ENCODE measurements at places on chromosomes 6 and 20.

GRCh38 chr6:154432533-154433476, 76.2 kb upstream of the IPCEF1 start:
- no peak for DNase-seq

DNA sequence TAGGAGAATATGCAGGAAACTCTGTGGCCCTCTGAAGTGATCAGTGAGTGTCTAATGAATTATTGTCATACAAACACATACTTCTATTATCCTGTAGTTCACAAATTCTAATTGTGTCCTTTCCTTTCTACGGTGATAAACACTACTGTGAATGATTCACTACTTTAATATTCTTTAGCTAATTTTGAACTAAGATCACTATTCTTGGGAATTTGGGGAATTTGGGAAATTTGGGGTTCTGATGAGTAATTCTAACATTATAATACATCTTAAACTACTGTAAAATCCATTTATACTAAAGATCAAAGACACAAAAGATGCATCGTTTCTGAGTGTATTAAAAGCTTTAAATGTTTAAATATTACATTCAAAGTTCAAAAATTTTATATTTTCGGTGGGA, 1287.2 kb upstream of the CITED2 start:
- DNase-seq: no peak

DNA sequence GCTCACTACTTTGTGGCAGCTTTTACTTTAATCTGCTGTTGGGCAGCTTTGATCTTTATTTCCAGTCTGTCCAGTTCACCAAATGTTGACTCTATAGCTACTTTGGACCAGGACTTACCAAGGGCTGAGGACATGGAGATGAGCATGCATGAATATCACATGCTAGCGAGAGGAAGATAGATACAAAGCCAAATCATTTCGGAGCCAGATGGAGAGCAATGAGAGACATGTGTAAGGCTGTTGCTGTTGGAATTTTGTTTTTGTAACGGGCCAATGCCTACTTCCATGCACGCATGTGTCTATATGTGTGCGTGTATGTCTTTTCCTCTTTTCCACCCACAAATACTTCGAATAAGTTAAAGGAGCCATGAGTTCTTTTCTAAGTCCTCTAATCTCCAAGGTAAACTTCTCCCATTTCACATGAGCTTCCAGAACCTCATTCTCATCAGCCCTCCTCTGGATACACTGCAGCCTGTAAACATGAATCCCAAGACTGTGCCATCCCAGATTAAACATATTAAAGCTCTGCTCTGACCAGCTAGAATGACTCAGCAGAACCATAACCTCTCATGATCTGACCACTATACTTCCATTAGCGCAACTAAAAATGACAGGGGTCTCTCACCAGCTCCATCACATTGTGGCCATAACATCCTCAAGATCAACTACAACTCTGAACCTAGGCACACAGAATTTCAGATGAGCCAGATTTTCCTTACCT, 160.7 kb downstream of the LRFN2 start:
- DNase-seq: no peak

- no peak for DNase-seq
Observed at GRCh38 chr20:14696937-14697336, 359.5 kb upstream of the FLRT3 start.

- DNase-seq: no peak
Observed at GRCh38 chr20:14412065-14412681, 74.8 kb upstream of the FLRT3 start.

Data from activated CD8-positive, alpha-beta memory T cell treated with anti-CD3 and anti-CD28 coated beads, Interleukin-2, amount 50 U/mL, for 4 hours (primary cell).